A172 (cell line): ENCODE measurements at places on chromosomes 6 and 20. TPM values are rescaled to one million over a fixed set of nuclear protein-coding genes. Genes with fewer than 3 reads are reported as not detected.

DNA sequence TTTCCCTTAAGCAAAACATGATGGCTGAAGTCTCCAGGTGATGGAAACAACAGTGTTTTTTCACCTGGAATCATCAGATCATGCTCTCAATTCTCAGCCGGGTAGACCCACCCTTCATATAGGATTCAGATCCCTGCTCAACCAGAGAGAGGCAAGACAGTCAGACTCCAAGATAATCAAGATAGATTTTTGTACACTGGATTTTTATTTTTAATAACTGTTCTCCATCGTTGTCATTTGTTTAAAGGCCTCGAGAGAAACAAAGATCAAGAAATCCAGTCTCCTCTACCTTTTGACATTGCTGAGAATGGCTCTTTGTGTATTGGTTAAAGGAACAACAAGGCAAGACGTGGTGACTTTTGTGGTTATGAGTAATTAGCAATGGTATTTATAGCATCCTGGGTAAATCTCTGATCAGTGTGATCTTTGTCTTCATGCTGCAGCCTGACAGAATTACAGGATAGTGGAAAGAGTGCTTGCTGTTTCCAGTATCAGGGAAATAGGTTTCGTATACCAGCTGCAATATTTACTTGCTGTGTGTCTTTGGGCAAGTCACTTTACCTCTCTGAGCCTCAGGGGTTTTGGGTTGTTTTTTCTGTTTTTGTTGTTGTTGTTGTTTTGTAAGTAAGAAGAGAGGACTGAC, 29.9 kb downstream of the ID4 start:
- peak; percentile 85 for DNase-seq

DNA sequence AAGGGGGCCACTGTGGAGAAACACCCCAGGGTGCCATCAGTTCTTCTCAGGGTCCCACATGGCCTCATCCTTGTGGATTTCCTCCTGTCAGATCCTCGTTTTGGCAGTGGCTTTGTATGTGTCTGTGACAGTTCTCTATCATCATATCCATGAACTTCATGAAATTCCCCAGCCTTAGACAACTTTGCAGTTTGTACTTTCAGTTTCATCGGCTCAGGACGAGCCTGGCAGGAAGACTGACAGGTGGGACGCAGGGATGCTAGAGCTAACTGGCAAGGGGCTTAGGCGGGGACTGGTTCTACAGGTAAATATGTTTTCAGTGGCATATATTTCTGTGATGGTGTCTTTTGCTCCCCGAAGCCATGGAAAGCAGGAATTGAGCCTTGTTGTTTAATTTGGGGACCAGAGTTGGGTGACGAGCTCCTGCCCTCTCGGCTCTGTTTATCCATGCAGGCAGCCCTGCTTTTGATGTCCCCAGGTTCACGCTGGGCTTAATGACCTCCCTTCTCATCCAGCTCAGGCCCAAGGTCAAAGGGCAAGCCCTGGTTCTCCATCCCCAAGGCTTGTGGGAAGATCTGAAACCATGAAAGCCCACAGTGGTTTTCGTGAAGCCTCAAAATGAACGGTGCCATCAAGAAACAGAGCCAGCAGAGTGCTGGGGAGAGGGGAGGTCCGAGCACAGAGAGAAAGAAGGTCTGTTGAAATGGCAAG, 11.2 kb downstream of the SDCBP2 start:
- no peak for DNase-seq

DNA sequence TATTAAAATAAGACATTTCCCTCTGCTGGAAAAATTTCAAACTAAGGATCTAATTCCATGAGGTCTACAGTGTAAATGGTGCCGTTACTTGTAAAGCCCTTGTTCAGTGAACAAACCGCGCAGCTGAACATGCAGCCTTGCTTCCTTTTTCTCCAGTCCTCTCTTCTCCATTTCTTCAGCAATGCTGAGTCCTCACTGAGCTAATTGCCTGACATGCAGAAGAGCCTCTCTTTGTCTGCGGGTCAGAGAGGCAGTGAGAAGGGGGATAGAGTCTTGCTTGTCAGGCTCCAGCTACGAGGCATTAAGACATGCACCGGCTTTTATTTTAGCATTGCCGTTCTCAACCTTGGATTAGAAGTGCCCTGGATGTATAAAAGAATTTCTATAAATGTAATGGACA, 25.7 kb downstream of the ZDHHC14 start:
- DNase-seq, result no peak

GRCh38 chr6:113306552-113307145, 550.5 kb upstream of the MARCKS start:
- peak; percentile 47 for DNase-seq

DNA sequence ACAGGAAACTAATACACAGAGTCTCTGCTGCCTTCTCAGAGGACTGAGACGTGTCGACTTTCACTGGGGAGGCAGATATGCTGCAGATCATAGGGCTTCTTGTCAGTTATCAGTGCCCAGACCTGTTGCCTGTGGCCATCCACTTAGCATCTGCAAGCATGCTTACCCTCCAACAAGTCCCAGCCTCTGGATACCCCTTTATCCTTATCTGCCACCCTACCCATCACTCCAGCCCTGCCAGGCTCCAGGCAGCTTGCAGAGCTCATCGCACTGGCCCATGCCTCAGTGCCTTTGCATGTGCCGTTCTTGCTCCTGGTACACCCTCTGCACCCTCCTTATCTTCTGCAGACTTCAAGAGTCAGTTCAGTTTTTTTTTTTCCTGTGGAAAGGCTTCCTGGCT, 119.2 kb downstream of the TOX2 start:
- no peak for DNase-seq

GPR63 gene
- total RNA-seq, result 0.07 TPM in 1 of 2 replicates, not detected in the other

ASIP gene
- total RNA-seq, result not detected in 2 replicates
